Naive thymus-derived CD4-positive, alpha-beta T cell (primary cell): ENCODE measurements at places on chromosomes 3 and 15. TPM values are rescaled to one million over a fixed set of nuclear protein-coding genes. Genes with fewer than 3 reads are reported as not detected.

DNA sequence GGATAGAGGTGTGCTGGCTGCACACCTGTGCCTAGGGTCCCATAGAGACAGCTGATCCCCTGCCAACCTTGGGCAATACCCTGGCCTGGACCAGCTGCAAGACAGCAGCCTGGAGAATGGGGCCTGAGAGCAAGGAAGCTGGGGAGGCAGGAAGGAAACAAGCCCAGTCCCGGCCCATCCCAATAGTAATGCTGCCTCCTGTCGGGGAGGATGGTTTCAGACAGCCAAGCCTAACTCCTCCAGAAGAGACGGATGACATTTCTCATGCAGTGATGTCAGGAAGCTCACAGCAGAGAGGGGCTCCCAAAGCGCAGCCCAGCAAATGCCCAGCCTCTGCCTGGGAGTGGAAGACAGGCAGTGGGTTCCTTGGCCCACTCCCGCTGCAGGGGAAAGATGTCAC is 408.8 kb downstream of the OCA2 start:
- H3K4me1 ChIP-seq: no peaks in the 10 kb centered on the region
- H3K4me3 ChIP-seq: no peak overlapping the region
- no peak for DNase-seq
- H3K27ac ChIP-seq: no peak overlapping the region
- H3K36me3 ChIP-seq: no peaks in the 10 kb centered on the region

GRCh38 chr3:151765685-151766084 is 32.0 kb downstream of the AADACL2 start:
- H3K27ac ChIP-seq: no peak overlapping the region
- DNase-seq: no peak
- no peaks in the 10 kb centered on the region for H3K4me1 ChIP-seq
- no peaks in the 10 kb centered on the region for H3K27me3 ChIP-seq
- no peak overlapping the region for H3K4me3 ChIP-seq

- peak overlapping the region; percentile 65 for H3K27ac ChIP-seq
- H3K4me3 ChIP-seq: peak overlapping the region; percentile 90
- H3K27me3 ChIP-seq: no peaks in the 10 kb centered on the region
- peaks cover 15% of the 10 kb centered on the region for H3K4me1 ChIP-seq
- DNase-seq: peak; percentile 18
These were observed 1.3 kb upstream of the RFX7 start for GRCh38 chr15:56244811-56245576.

DNA sequence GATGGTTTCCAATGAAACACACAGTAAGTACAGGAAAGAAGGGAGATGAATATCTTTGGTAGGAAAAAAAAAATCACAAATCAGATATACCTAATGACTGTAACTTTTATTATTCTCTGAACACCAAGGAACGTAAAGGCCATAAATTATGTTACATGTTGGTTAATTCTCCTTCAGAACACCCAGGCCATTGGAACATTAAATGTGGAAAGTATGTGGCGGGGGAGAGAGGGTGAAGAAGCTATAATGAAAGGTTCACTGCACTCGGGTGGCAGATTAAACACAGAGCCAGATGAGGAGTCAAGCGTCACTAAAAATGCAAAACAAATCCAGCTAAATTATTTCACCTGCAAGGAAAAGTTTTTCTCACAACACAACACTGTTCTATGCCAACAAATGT is 193.8 kb downstream of the FHIT start:
- H3K36me3 ChIP-seq: no peaks in the 10 kb centered on the region
- H3K27me3 ChIP-seq: no peaks in the 10 kb centered on the region
- H3K4me3 ChIP-seq: no peak overlapping the region
- no peak for DNase-seq

GRCh38 chr3:58009026-58009748 is 965 bp downstream of the FLNB start:
- peaks cover 9% of the 10 kb centered on the region for H3K36me3 ChIP-seq
- H3K27ac ChIP-seq: peak overlapping the region; percentile 66
- H3K4me3 ChIP-seq: peak overlapping the region; percentile 100
- peaks cover 35% of the 10 kb centered on the region for H3K4me1 ChIP-seq

DNA sequence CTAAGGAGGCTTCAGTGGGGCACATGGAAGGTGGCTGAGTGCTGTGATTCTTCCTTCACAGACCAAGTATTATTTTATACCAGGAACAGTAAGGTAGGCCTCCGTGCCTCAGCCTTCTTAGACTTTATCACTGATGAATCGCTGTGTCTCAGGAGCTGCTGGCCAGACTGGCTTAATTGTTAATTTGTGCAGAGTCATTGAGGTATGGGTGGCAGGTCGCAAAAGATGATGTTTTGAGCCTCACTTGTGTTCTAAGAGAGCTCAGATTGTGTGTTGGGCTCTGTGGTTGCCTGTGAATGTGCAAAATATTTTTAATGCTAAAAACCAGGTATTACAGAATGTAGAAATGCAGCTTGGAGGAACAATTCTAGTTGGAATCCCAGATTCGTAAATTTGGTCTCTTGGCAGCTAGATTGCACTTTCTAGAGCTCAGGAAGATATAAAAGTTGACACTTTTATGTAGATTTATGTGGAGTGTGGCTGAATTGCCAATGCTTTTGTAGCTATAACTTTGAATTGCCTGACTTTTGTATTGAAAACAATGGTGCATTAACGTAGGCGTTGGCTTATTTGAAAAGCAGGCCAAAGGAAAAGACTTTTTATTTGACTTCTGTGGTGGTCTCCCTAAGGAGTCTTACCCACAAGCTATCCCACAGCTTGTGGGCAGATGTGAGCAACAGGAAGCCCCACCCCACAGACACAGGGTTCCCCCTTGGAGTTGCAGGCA is 53.4 kb downstream of the LARS2 start:
- no peaks in the 10 kb centered on the region for H3K4me1 ChIP-seq
- no peak overlapping the region for H3K4me3 ChIP-seq
- no peak for DNase-seq
- no peak overlapping the region for H3K27ac ChIP-seq
- no peaks in the 10 kb centered on the region for H3K27me3 ChIP-seq
- peaks cover 5% of the 10 kb centered on the region for H3K36me3 ChIP-seq

- H3K36me3 ChIP-seq: no peaks in the 10 kb centered on the region
- peak; percentile 89 for DNase-seq
- no peaks in the 10 kb centered on the region for H3K27me3 ChIP-seq
- H3K4me1 ChIP-seq: peaks cover 56% of the 10 kb centered on the region
- H3K27ac ChIP-seq: peak within 1 kb of the TSS; percentile 94
These were observed at the start of gene CD96 for GRCh38 chr3:111541911-111542483. CD96 (plus strand) TSS chr3:111542197; CDS start chr3:111542249, 52 bp downstream.

DNA sequence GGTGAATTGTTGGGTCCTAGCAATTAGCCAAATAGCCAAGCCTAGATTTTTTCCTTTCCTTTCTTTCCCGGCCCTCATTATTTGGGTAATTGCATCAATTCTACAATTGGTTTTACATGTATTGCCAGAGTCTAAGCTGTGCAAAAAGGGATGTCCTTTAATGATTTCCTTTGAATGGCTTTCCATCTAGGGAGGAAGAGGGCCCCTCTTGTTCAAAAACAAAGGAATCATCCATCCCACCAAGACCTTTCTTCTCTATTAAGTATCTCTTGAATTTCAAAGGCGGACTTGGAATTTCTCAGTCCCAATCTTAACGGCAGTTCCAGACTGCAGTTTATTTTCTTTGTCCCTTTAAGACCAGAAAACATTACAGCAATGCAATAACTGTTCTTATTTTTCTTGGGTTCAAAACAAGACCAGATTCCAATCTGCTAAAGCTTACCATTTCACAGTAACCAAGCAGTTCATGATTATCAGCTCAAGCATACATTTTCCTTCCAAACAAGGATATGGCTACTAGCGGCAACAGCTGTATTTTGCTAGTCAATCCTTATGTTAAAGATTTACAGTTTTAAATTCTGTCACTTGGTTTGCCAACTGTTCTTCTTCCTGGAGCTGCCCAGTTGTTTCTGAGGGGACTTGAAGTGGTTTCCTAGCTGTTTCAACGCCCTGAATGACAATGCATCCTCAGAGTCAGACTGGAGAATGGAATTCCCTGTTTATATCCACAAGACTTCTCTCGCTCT is 91.4 kb upstream of the LRIG1 start:
- no peaks in the 10 kb centered on the region for H3K36me3 ChIP-seq
- no peak overlapping the region for H3K27ac ChIP-seq
- no peak overlapping the region for H3K4me3 ChIP-seq
- H3K4me1 ChIP-seq: no peaks in the 10 kb centered on the region
- DNase-seq: no peak

GRCh38 chr3:30644615-30645014 is 38.2 kb downstream of the TGFBR2 start:
- DNase-seq: no peak
- peaks cover 98% of the 10 kb centered on the region for H3K4me1 ChIP-seq
- H3K4me3 ChIP-seq: peak overlapping the region; percentile 23
- peak overlapping the region; percentile 69 for H3K27ac ChIP-seq
- peaks cover 41% of the 10 kb centered on the region for H3K36me3 ChIP-seq
- H3K27me3 ChIP-seq: no peaks in the 10 kb centered on the region

DNA sequence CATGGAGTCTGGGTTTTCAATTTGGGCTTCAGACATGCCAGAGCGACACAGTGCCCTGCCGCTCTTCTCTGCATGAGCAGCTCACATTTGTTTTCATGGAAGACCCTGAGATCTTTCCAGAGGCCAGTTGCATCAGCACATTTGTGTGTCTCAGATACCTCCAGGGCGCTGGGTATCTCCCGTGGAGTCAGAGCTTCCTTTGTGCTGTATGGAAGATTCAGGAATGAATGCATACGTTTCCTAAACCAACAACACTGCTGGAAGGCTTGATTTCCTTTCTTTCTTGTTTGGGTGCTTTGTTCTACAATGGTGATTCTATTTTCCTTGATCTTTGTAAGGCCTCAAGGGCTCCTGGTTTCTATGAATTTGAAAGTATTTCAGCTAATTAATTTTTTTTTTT is 106.5 kb downstream of the CACNA2D3 start:
- H3K27me3 ChIP-seq: no peaks in the 10 kb centered on the region
- no peak for DNase-seq
- no peaks in the 10 kb centered on the region for H3K36me3 ChIP-seq
- H3K27ac ChIP-seq: no peak overlapping the region
- no peak overlapping the region for H3K4me3 ChIP-seq
- no peaks in the 10 kb centered on the region for H3K4me1 ChIP-seq

- no peak for DNase-seq
- no peak overlapping the region for H3K4me3 ChIP-seq
- H3K27ac ChIP-seq: no peak overlapping the region
- H3K36me3 ChIP-seq: no peaks in the 10 kb centered on the region
- H3K27me3 ChIP-seq: no peaks in the 10 kb centered on the region
- H3K4me1 ChIP-seq: peaks cover 22% of the 10 kb centered on the region
These were observed 68.4 kb downstream of the SLC12A8 start for GRCh38 chr3:125143982-125144652.

- no peak for DNase-seq
- H3K4me1 ChIP-seq: no peaks in the 10 kb centered on the region
- no peak overlapping the region for H3K27ac ChIP-seq
These were observed 1.1 kb downstream of the IQCF6 start for GRCh38 chr3:51777985-51778384.

DNA sequence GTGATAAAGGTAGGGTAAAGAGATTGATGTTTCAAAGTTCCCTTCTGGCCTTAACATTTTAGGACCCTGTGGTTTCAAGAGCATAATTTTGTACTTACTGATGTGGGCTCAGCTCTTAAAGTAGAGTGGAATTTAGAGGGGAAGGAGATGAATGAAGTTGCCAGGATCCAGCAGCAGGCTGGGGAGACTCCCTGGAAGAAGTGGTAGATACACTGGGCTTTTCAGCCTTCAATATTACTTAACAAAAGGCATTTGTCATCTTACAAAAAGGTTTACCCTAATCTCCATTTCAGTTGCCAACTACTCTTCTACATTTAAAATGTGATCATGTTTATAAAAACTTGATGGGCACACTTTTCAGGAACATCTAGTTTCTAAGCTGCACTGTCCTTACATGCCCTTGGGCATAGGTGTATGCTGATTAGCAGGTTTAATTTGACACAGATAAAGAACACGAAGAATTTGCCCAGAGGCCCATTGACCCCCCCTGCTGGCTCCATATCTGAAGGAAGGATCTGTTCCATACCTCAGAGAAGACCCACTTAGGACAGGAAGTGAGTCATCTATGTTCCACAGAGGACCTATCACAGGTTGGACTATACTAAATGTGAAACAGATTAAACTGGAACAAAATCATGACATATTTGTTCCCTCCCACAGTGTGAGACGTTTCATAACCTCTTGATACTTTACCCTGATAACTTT is 93.0 kb upstream of the LPP start:
- peak; percentile 17 for DNase-seq
- H3K27ac ChIP-seq: no peak overlapping the region
- no peak overlapping the region for H3K4me3 ChIP-seq
- no peaks in the 10 kb centered on the region for H3K27me3 ChIP-seq
- H3K4me1 ChIP-seq: peaks cover 8% of the 10 kb centered on the region
- H3K36me3 ChIP-seq: no peaks in the 10 kb centered on the region

DNA sequence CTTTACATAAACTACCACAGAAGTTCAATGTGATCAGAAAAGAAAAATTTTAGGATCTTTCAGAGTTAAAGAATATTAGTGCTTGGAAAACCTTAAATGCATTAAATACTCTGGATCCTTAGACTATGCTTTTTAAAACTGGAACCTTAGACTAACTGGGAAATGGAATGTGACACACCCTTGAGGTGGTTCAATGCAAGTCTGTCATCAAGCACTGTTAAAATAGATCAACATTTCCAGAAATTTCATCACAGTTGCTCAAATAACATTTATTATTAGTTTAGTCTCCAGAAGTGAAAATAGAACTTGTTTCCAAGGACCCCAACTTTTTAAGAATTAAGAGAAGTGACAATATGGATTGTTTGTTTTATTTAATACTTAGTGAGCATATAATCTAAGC is 71.8 kb downstream of the GAP43 start:
- DNase-seq: no peak
- no peaks in the 10 kb centered on the region for H3K27me3 ChIP-seq
- H3K4me3 ChIP-seq: no peak overlapping the region

GRCh38 chr15:62165793-62166375 is 799 bp upstream of the C2CD4B start:
- no peak for DNase-seq
- no peaks in the 10 kb centered on the region for H3K27me3 ChIP-seq
- no peak overlapping the region for H3K27ac ChIP-seq
- H3K36me3 ChIP-seq: no peaks in the 10 kb centered on the region

DNA sequence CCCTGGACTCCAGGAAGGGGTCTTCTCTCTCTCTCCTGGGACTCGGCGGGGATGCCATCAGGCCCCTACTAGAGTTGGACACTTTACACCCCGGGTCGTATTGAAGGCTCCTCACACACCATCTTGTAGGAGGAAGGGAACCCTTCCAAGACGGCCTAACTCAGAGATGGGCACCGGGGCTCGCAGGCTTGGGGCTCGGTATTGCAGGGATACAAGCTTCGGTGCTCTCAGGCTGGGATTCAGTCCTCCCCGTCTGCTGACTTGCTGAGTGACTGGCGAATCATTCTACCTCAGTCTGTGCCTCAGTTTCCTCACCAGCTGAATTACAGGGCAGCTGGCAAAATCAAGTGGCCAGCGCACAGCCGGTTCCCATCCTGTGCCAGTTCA is 419 bp upstream of the CALML4 start:
- no peaks in the 10 kb centered on the region for H3K4me1 ChIP-seq
- H3K27me3 ChIP-seq: no peaks in the 10 kb centered on the region
- H3K27ac ChIP-seq: no peak overlapping the region
- H3K36me3 ChIP-seq: no peaks in the 10 kb centered on the region
- H3K4me3 ChIP-seq: no peak overlapping the region

GRCh38 chr3:129481766-129482332 is 41.8 kb downstream of the IFT122 start:
- H3K27ac ChIP-seq: peak overlapping the region; percentile 67
- peaks cover 10% of the 10 kb centered on the region for H3K36me3 ChIP-seq
- no peaks in the 10 kb centered on the region for H3K27me3 ChIP-seq
- no peak overlapping the region for H3K4me3 ChIP-seq
- peak; percentile 88 for DNase-seq

ADAMTS17 gene
- 13.5 TPM for total RNA-seq

CTXN2 gene
- not detected for total RNA-seq

CPLX3 gene
- 0.28 and 0.60 TPM in 2 replicates for total RNA-seq

CHAC1 gene
- 1.2 TPM for total RNA-seq

TRIM42 gene
- total RNA-seq: not detected

SERF2 gene
- total RNA-seq: 358 TPM

PYGO1 gene
- total RNA-seq: not detected

ZBBX gene
- not detected in 2 replicates for total RNA-seq

MRAS gene
- 4.9 TPM for total RNA-seq

PLEKHO2 gene
- 52.3 TPM for total RNA-seq
